Right kidney (tissue), 9 donors: ENCODE measurements at places on chromosomes 16 and 17.

DNA sequence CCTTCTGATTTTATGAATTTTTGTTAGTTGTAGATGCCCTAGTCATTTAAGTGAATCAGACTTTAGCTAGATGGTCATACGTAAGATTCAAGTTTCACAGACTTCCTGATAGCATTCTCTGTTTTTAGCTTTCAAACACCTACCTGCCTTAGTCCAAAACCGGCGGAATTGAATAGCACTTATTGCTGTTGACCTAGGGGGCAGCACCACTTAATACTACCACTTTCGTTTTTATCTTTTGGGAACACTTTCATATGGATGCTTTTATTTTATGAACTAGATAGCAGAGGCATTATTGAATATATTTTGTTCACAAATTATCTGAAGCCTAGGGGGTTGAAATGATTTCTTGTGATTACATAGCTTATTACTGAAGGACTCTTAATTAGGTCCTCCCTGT is 31.5 kb downstream of the TADA2A start:
- no peak for DNase-seq

- DNase-seq: no peak
Measured at GRCh38 chr16:11089504-11090124, 145.2 kb downstream of the CLEC16A start.

DNA sequence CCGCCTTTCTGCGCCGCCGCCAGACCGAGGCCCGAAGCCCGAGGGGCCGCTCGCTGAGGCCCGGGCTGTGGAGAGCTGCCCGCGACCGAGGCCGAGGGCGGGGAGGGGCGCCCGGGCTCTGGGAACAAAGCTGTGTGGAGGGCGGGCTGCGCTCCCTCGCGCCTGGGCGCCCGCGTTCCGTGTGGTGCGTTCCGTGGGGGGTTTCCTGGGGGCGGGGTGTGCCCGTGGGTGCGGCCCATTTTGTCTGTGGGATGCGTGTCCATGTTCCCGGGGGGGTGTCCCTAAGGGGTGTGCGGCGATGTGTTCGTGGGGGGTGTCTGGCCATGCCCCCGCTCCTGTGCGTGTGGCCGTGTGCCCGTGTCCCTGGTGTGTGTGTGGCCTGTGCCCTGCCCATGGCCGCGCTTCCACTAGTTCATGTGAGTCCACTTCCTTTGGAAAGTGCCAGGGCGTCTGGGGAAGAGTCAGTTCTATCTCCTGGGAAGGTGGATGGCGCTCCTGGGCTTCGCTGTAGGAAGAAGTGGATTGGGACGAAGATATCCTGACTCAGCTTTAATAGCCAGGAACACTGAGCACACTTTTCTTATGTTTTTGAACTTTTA is 520 bp downstream of the JPT2 start:
- peak; percentile 63 for DNase-seq

DNA sequence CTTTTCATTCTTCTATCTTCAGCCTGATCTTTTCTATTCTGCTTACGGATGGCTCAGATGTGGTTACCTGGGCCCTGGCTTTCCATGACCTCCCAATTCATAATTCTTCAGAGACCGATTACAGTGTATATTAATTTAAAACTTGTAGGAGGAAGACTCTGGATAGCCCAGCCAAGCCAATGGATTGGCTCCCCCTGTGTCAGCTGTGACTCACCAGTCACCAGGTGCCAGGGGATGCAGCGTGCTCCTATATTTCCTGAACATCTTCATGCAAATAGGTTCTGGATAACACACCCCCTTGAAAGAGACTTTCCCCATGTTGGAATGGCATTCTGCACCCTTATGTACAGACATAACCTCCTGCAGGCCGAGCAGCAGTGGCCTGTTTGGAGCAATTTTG is 208.3 kb upstream of the WSCD1 start:
- DNase-seq: no peak

DNA sequence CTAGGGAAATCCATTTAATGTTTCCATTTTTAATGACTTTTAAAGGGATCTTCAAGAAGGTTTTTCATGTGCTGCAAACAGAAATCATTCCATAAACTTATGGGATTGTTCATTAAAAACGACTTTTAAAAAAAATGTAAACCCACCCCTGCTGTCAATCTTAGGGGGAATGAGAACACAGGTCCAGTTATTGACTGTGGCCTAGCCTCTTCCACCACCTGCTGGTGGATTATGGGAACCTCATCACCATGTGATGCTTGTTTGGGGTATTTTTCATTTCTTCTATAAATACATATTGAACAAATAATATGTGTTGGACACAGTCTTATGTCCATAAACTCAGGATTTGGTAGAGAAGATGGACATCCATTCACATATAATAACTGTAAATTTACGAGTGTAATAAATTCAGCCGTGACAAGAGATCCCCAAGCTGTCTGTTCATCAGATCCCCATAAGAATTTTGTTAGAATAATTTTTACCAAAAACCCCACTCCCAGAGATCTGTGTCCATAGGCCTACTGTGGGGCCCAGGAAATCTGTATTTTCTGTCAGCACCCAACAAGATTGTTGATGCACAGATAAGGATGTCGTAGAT is 42.0 kb upstream of the TMC5 start:
- DNase-seq: peak; percentile 26
